ENCODE measurements at places on chromosomes 11 and 22. TPM values are rescaled to one million over a fixed set of nuclear protein-coding genes. Genes with fewer than 3 reads are reported as not detected.

The OR10D3 gene
- total RNA-seq, result not detected

The PHF21B gene
- total RNA-seq, result not detected

The OR8D1 gene
- not detected for total RNA-seq

The RAB3IL1 gene
- 50.7 TPM for total RNA-seq

The INSC gene
- 0.81 TPM for total RNA-seq

The NAALAD2 gene
- total RNA-seq, result 7.9 TPM

The OR5P2 gene
- total RNA-seq, result not detected

The C1QTNF4 gene
- total RNA-seq, result not detected

The TNNI2 gene
- total RNA-seq, result not detected

Measured in fibroblast of the aortic adventitia (primary cell).